ENCODE measurements at places on chromosomes 4 and X. TPM values are rescaled to one million over a fixed set of nuclear protein-coding genes. Genes with fewer than 3 reads are reported as not detected.

GAB3 gene
- total RNA-seq: 1.8 TPM

GAGE10 gene
- total RNA-seq: not detected

MTTP gene
- total RNA-seq: not detected

FGFR3 gene
- total RNA-seq: 1.8 TPM

TEX11 gene
- total RNA-seq: not detected

P2RY8 gene
- total RNA-seq: not detected

SH3BGRL gene
- total RNA-seq: 112 TPM

GAGE12J gene
- total RNA-seq: not detected

PCDH19 gene
- 0.16 TPM for total RNA-seq

STBD1 gene
- total RNA-seq: 8.8 TPM

RHOXF2 gene
- not detected for total RNA-seq

FHDC1 gene
- under 0.01 TPM for total RNA-seq

GUF1 gene
- 12.5 TPM for total RNA-seq

IL9R gene
- not detected for total RNA-seq

SAGE1 gene
- not detected for total RNA-seq

CENPVL3 gene
- not detected for total RNA-seq

RAI2 gene
- not detected for total RNA-seq

RADX gene
- not detected for total RNA-seq

CSAG3 gene
- total RNA-seq: not detected

PRDM8 gene
- 3.1 TPM for total RNA-seq

PGAM4 gene
- total RNA-seq: not detected

PROM1 gene
- total RNA-seq: not detected

Data from cardiac atrium fibroblast (primary cell).